ENCODE measurements at places on chromosomes 5 and 9.

- DNase-seq: no peak
These were observed 84.9 kb downstream of the NTRK2 start for GRCh38 chr9:84754461-84754860.

- DNase-seq: no peak
These were observed 807.7 kb downstream of the MTRR start for GRCh38 chr5:8676695-8677094.

DNA sequence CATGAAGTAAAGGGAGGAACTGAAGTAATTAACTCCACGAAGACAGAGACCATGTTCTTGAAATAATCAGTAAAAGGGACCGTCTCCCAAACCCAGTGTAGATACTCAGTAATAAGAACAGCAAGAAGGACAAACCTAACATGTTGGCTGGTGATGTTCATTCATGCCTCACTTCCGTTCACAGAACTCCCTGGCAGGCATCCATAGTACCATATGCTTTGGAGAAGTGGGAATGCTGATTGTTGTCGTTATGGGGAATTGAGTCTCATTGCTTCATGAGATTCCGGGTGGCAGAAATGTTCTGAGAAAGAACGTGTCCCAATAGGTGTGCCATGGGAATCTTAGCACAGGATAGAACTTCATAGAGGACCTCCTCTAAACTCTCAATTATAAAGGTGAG lies 452.3 kb downstream of the ZSWIM6 start:
- DNase-seq: no peak

DNA sequence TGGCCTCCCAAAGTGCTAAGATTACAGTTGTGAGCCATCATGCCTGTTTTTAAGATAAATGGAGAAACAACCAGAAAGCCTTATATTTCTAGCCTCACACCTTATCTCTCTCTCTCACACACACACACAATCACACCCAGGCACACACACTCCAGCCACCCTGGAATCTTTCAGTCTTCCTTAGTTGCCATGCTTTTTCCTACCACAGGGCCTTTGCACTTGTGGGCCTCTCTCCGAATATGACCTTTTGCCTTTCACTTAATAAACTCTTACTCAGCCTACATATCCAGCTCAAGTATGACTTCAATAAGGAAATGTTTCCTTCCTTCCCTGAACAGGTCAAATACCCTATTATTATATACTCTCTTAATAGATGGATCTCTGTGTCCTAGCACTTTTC lies 290.7 kb downstream of the NFIB start:
- no peak for DNase-seq

DNA sequence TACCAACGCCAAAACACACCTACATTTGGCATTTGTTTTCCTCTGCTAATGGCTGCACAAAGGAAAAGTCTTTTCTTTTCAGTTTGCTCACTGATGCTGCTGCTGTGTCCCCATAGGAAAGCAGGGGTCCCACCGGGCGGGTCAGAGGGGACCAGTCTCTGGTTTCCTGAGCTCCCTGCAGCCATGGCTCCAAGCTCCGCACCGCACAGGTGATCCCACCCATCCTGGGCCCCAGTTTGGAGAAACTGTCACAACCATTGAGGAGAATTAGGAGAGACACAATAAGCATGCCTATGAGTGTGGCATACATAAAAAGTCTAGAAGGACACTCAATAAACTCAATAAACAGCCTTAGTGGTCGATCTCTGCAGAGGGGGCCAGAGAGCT lies 19.9 kb downstream of the MED10 start:
- DNase-seq: no peak

GRCh38 chr9:136138566-136138965 lies 19.9 kb upstream of the TMEM250 start:
- DNase-seq: peak; percentile 28

- DNase-seq: no peak
These were observed 845.2 kb upstream of the CDH10 start for GRCh38 chr5:25489834-25490538.

- DNase-seq: no peak
These were observed 162.5 kb downstream of the COL23A1 start for GRCh38 chr5:178427576-178428197.

- no peak for DNase-seq
These were observed 4.6 kb upstream of the DUSP1 start for GRCh38 chr5:172775326-172776234.

- DNase-seq: no peak
These were observed 4.6 kb downstream of the IFNE start for GRCh38 chr9:21477466-21477865.

DNA sequence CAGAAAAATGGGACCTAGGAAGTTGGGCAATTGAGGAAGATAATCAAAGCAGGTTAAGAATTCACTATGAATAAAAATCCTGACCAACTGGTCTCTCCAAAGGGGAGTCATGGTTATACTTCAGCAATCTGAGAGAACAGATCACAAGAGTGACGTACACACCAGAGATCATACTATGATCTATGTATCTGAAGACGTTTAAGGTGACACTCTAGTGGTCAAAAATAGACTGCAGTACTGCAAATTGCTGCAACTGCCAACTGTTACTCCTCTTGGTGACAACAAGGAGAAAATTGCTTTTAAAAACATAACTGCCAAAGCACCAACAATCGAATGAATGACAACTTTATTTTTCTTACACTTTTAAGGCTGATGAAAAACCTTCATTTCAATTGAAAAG lies 4.9 kb downstream of the AK6 start:
- peak; percentile 73 for DNase-seq

- no peak for DNase-seq
These were observed 42.7 kb upstream of the SPINK14 start for GRCh38 chr5:148125641-148126040.

Measured in common myeloid progenitor, CD34-positive (primary cell).